ENCODE measurements at places on chromosomes 2 and 18.

- DNase-seq = no peak
These were observed 641.9 kb downstream of the SLC4A3 start for GRCh38 chr2:220269367-220269766.

GRCh38 chr2:46351750-46352138 is 54.5 kb downstream of the EPAS1 start:
- DNase-seq = peak; percentile 11

GRCh38 chr2:65675350-65675749 is 243.0 kb upstream of the SPRED2 start:
- no peak for DNase-seq

DNA sequence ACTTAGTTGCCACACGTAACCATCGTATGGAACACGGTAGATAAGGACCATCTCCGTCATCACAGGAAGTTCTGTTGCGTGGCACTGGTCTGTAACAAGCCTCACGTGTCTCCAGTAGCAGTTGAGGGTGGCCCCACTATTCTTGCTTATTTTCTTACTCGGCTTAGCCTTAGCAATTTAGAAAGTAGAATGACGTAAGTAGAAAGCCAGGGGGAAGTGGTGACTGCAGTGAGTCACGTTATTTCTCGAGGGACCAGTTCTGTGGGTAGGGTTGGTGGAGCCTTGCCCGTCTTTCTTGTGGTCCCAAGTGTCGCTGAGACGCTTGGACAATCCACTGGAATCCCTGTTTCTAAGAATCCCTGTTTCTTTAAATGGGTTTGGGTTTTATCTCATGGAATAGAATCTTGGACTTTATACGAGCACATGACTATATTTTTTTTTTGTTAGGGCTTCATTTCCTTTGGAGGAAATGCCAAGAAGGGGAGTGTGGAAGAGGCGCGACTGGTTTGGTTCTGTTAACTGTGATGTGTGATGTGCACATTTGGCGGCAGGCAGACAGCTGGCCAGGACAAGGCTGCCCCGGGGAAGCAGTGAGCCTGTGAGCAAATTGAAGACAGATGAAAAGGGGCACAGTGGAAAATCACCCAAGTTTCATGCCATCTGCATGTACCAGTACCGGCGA is 96.2 kb downstream of the CABLES1 start:
- DNase-seq = peak; percentile 45

DNA sequence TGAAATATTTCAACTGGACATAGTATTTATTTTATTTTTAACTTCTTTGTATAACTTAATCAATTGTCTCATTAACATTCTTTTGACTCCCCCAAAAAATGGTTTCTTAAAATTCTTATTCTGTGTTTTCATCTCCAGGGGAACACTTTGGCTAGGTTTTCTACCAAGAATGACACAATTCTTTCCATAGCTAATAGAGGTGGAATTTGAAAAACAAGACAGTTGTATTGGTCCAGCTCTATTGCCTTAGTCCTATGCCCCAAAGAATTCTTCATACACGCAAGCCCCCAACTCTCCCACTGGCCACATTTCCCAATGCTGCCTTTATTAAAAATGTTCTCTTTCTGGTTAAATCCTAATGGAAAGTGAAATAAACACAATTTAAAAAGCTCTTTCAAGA is 104.7 kb upstream of the PKDCC start:
- no peak for DNase-seq

GRCh38 chr18:80172056-80172455 is 63.0 kb downstream of the ADNP2 start:
- DNase-seq = no peak

GRCh38 chr2:168090366-168091135 is 156.8 kb downstream of the STK39 start:
- DNase-seq = no peak

DNA sequence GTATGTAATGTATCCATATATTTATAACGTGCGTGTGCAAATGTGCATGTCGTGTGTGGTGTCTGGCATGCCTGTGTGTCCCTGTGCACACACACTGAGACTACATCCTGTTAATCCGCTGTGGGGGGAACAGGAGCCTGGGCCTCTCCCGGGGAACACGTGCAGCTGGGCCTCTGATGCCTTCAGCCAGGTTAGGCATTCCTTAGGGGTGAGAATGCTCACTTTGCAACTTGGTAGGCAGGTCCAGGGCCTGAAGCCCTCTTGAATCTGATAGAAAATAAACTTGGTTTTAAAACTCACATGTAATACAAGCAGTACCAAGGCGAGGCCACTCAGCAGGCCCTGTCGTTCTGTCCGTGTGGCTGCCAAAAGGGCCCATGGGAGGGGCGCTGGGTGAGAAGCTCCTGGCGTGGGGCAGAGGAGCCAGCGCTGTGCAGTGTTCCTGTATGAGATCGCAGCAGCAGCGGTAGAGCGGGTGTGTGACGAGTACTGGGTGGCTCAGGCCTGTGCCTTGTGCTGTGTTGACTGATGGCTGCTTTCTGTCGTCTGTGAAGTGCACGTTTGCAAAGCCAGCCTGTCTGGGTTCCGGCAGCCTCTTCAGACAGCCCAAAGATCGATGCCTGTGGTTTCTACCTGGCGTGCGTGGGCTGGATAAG is 16.2 kb downstream of the SALL3 start:
- no peak for DNase-seq

DNA sequence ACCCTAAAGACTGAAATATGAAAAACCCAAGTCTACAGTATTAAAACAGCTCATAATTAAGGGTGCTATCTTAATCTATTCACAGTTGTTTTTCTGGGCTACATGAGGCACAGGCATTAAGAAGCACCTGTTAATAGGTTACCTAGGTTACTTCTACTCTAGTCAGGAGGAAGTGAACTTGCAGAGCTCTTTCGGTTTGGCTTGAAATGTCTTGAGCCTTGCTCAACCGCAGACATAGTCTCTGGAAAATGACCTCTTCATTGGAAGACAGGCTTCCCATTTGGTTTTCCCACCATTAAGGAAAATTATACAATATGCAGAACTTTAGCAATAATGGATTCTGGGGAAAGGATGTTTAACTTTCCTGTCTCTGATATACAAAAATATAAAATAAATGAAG is 142.3 kb upstream of the KCNJ3 start:
- DNase-seq = no peak

DNA sequence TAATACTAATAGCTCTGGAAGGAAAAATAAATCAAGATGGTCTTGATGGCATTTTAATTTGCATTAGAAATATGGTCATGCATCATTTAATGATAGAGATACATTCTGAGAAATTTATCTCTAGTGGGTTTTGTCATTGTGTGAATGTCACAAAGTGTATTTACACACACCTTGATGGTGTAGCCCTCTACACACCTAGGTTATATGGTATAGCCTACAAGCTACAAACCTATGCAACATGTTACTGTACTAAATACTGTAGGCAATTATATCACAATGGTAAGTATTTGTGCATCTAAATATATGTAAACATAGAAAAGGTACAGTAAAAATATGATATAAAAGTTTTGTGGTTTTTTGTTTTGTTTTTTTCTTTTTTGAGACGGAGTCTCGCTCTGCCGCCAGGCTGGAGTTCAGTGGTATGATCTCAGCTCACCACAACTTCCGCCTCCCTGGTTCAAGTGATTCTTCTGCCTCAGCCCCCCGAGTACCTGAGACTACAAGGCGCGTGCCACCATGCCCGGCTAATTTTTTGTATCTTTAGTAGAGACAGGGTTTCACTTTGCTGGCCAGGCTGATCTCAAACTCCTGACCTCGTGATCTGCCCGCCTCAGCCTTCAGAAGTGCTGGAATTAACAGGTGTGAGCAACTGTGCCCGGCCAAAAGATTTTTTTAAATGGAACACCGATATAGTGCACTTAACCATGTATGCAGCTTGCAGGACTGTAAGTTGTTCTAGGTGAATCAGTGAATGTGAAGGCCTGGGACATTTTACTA is 83.7 kb upstream of the UBXN4 start:
- peak; percentile 64 for DNase-seq

GRCh38 chr2:9638532-9638931 is 7.7 kb upstream of the YWHAQ start:
- no peak for DNase-seq

DNA sequence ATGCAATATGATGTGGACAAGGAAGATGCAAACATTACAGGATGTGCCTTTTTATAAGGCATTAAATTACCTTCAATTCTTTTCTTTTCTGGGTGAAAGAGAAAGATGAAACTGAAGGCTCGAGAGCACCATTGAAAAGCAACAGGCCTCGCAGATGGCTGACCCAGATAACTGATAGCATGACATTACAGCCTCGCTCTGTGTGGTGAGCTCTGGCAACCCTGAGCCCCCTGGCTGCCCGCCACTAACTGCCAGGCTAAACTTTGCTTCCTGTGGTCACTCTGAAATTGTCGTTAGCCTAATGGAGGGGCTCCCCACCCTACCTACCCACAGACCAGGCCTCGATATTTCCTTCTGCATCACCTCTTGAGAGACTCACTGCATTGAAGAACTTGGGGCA is 516.8 kb upstream of the FANCL start:
- no peak for DNase-seq

GRCh38 chr2:120206022-120206581 is 17.1 kb downstream of the TMEM185B start:
- DNase-seq = peak; percentile 3

GRCh38 chr2:172083628-172084394 is 1.5 kb upstream of the DLX1 start:
- no peak for DNase-seq

GRCh38 chr2:101307950-101308431 is 510 bp downstream of the RNF149 start:
- peak; percentile 68 for DNase-seq

DNA sequence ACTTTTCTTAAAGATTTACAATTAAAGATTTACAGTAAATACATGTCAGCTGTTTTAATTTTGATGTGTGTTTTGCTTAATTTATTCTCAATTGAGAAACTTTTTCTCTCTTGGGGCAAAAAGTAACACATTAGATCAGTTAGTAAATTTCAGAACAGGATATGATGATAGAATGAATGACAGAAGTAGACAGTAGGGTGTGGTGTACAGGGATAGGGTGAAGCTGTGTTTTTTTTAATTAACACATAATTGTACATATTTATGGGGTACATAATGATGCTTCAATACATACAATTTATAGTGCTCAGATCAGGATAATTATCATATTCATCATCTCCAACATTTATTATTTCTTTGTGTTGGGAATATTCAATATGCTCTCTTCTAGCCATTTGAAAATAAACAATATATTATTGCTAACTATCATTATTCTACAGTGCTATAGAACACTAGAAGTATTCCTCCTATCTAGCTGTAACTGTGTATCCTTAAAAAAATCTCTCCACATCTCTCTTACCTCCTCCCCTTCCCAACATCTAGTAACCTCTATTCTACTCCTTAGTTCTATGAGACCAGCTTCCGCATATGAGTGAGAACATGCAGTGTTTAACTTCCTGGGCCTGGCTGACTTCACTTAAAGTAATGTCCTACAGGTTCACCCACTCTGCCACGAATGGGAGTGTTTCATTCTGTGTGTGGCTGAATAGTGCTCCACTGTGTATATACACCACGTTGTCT is 175.2 kb downstream of the SNTG2 start:
- DNase-seq = no peak

GRCh38 chr2:5501807-5502206 is 190.4 kb upstream of the SOX11 start:
- DNase-seq = no peak

DNA sequence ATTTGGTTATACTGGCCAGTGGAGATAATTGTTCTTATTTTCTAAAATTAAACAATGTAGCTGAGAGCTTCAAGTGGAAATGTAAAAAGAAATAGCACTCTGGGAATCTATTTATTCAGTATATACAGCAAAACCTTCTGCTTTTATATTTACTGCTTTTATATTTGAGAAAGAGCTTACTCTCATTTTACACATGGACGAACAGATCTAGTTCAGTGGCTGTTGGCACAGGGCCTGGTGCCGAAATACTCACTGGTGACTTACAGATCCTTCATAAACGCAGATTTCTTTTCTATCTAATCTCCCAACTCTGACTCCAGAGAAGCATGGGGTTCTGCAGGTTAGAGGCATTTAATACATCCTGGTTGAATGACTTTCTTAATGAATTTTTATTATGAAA is 266.2 kb downstream of the ASXL3 start:
- no peak for DNase-seq

DNA sequence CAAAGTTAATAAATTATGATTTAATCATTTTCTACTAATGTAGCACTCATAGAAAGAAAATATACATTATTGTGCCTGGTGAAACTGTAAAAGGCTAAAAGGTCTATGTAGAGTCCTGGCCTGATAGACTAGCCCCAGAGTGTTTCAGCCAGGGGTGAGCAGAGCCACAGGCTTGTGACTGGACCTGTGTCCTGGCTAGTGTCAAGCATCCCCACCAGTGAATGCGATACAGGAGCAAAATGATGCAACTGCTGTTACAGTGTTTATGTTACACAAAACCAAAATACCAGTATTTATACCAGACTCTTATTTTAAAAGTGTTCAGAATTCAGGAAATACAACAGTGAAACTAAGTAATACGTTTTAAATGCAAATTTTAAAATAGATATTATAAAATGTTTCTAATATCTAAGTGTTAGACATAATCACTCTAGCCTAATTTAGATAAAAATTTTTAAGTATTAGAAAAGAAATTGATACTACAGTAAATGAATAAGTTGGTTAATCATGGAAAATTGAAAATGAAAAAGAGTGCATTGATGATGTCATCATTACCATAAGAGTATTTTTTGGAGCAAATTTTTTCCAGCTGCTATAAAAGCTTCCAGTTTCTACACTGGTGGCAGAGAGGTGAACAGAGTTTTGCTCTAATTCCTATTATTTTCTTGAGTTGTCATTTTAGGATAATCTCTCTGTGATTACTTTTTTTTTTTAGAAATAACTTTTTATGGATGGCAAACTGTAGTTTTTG is 6.2 kb upstream of the TSPYL6 start:
- no peak for DNase-seq

- no peak for DNase-seq
These were observed 105.7 kb downstream of the DHRS9 start for GRCh38 chr2:169175112-169175511.

DNA sequence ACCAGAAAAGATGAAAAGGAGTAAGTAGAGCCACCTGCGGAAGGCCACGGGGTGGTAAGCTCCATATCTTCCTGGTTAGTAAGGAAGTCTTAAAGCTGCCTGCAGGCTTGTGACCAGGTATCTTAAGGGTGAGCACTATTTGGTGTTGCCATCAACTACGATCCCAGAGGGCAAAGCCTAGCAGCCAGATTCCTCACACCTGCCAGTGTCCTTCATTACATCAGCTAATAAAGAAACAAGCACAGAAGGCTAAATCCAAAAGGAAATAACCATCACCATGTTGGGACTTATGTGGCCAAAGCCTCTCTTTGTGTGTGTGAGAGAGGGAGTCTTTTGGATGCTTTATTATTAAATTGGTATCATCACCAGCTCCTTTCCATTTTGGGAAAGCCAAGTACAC is 123.5 kb downstream of the ALK start:
- no peak for DNase-seq

All from stimulated activated naive CD4-positive, alpha-beta T cell (primary cell).